ENCODE measurements at places on chromosomes 2 and 18.

GRCh38 chr2:15010346-15010745 is 377.8 kb downstream of the LRATD1 start:
- no peak for DNase-seq

GRCh38 chr2:220103596-220103995 is 476.2 kb downstream of the SLC4A3 start:
- no peak for DNase-seq

DNA sequence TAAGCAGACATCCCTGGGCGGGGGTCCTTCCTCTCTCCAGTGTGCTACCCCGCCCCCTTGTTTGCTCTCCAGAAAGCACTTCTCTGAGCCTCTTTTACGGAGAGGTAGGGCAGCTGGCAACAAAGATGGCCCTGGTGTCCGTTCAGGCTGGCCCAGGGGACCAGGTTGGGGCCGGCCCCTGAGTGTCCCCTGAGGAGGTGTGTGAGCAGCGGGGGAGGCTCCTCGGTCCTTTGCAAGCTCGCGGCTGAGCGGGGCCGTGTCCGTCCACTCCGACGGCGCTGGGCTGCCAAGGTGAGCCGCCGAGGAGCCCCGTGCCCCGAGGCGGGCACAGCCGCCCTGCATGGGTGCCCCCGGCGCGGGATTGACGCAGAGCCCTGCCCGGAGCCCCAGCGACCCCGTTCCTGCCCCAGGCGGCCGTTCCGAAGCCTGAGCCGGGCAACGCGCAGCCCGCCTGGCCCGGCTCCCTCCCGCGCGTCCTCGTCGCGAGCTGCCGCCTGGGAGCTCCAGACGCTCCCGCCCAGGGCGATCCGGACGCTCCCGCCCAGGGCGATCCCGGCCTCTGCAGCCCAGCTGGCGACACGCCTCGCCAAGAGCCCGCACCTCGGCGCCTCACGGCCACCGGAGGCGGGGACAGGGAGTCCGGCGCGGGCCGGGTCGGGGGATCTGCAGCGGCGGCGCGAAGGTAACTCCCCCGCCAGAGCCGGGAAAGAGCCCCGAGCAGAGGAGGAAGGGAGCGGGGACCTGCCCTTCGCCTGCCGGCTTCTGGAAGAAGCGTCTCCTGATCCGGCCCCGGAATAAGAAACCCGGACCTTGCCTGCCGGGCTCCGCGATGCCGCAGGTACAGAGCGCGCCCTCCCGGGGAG is at the start of gene PROKR1:
PROKR1 (plus strand) TSS at position 569 of the 863 bp plus-strand sequence. CDS start 2,243 bp downstream, outside the sequence.
- peak; percentile 26 for DNase-seq

DNA sequence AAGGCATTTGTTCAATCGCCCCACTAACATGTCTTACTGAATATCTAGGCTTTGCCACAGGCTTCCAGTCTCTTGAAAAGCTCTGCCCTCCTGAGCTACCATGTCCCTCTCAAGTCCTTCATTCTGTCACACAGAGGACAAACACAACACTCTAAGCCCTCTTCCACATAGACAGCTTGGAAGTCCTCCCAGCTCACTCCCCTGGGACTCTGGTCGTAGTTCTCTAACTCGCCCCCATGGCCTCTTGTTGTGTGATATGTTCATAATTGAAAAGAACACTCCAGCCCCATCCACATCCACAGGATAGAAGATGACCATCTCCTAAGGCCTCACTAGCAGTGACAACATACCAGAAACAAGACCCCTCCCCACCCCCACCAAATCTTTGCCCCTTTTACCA is 37.9 kb downstream of the BUB1 start:
- no peak for DNase-seq

- DNase-seq, result no peak
Measured at GRCh38 chr2:159516241-159516758, 100.0 kb downstream of the BAZ2B start.

GRCh38 chr2:30230497-30231211 is 680 bp upstream of the LBH start:
- no peak for DNase-seq

- DNase-seq, result no peak
Measured at GRCh38 chr2:57396355-57397098, 650.1 kb upstream of the VRK2 start.

GRCh38 chr2:219506153-219506801 is 7.6 kb downstream of the GMPPA start:
- DNase-seq, result no peak

- DNase-seq, result no peak
Measured at GRCh38 chr2:119463136-119463535, 31.5 kb downstream of the TMEM37 start.

- DNase-seq, result no peak
Measured at GRCh38 chr2:126749537-126749936, 93.6 kb downstream of the GYPC start.

GRCh38 chr18:55287149-55287806 is 300.7 kb downstream of the TCF4 start:
- no peak for DNase-seq

DNA sequence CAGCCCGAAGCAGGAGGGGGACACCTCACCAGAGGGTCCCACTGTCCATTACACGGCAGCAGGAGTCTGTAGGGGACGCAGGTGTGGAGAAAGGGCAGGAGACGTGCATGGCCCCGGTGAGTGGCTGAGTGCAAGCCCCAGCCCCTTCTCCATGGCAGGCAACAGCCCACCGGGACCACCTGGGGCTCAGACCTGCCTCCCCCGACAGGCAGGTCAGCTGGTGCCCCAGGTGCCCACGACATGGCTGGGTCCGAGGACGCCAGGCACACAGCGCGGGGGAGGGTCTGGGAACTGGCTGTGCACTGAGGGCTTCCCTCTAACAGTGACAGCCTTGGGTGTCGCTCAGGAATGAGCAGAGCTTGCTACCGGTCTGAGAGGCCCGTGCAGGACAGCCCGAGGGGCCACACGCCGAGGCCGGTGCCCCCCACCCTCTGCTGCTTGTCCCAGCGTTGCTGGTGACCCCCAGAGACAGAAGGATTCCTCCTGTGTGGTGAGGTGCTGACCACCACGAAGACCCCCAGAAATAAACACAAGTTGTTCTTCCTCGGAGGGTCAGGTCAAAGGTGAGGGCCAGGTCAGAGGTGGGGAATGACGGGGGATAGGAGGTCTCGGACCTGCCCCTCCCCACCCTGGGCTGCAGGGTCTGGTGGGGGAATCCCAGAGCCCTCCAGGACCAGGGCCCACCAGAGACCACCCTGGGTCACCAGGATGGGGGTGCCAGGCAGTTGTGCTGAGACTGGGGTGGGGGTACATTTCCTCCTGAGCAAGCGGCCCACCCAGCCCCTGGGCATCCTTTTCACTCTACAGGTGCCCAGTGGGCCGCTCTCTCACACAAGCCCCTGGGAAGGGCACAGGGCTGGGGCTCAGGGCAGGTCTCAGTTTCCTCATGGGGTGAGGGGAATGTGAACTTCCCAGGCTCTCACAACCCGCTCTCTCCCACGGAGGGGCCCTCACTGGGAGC is 50.6 kb downstream of the SLC66A2 start:
- no peak for DNase-seq

DNA sequence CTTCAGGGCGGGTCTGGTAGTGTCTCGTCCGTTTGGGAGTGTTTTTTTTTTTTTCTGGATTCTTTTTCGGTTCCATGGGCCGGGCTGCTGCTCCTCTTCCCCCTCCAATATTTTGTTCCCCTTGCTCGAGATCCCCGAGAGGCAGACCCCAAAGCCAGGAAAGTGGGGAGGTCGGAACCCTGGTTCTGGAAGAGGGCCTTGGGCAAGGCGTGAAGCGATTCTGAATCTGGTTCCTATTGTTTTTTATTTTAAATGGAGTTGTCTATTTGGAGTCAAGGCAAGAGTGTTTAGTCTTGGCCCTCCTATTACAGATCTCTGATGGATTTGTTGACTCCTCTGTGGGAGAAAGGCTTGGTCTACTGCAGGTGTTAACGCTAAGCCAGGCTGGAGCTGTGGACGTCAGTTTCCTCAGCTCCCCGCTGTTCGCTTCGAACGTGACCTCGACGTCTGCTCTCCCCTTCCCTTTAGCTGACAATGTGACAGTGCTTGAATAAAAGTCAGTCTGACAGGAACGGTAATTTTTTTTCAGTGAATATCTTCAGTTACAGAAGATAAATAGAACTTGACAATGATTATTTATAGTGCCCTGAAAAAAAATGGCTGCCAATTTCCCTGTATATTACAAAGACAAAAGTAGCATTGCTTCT is 683 bp upstream of the DNAJC27 start:
- DNase-seq, result no peak

DNA sequence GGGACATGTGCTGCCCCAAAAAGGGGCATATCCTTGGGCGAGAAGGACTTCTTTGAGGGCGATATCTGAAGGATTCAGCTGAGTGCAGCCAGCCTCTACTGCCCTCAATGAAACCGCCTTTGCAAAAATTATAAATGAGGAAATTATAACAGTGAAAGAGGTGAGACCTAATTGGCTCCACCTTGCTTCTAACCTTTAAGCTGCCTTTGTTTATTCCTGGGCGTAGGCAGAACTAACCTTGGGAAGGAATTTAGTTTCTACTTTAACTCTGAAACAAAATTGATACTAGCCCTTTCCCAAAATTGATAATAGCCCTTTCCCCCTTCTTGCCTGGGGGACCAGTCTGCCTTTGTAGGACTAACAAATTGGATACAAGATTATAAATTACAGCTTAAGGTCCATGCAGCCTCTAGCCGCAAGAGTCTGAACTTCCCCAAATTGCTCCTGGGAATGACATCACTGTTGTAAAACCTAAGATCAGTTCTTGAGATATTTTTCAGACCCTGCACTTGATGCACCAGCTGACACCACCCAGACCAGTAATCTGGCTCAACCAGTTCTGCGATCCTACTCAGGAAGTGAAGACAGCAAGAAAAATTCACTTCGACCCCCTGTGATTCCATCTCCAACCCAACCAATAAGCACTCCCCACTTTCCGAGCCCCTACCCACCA is 36.0 kb upstream of the ASAP2 start:
- no peak for DNase-seq

GRCh38 chr2:134079373-134079772 is 174.5 kb upstream of the MGAT5 start:
- DNase-seq, result peak; percentile 23

DNA sequence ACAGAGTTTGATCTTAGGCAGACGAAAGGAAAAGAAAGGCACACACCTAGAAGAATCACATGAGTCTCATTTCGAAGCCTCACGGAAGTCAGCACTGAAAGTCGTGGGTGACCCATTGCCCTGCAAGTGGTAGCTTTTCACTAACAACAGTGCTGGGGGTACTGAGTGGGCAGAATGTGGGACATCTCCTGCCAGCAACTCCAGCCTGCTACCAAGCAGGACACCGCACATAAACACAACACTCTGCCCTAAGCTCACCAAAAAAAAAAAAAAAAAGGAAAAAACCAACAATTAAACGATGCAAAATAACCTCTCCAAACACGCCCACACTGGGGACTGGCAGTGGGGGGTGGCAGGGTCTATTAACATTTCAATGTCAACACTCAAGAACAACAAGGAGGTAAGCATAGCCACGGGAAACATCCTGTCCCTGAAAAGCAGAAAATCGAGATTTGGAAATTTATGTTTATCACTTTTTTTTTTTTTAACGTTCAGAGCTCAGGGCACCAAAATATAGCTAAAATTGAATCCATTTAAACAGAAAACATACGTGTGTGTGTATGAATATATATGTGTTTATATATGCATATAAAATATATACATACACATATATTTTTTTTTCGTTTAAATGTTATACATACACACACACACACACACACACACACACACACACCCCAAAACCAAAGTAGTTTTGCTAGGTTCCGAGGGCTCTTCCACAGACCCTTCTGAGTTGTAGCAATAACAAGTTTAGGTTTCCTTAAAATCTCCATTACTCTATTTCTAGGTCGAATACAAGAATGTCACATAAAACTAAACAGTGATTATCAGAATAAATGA is 2.2 kb downstream of the INO80D start:
- no peak for DNase-seq

DNA sequence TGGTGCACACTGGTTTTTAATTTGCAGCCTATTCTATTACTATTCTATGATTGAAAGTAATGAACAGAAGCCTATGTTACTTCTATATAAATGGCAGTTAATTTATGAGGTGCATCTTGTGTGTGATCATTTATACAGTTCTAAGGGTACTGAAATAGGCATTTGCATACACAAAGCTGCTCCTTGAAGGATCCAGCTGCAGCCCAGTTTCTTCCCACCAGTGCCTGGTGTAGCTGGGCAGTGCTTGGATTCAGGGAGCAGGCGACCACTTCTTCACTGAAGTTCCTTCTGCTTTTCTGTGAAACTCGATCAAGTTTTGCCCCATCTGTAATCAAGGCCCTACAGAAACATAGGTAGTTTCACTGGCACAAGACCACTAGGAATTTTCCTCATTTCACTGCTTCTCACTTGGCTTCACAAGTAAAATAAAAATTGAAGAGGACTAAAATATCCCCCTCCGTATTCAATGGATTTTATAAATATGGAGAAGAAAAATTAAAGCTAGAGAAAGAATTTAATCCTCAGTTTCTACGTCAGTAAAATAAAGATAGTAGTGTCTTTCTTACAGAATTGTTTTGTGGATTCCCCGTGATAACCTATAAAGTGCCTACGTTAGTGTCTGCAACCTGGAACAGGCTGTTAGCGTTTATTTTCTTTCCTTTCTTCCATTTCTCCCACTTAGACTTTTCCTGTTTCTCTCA is 1.7 kb upstream of the LPIN2 start:
- DNase-seq, result no peak

GRCh38 chr2:133780099-133780996 is 212.1 kb upstream of the NCKAP5 start:
- DNase-seq, result no peak

DNA sequence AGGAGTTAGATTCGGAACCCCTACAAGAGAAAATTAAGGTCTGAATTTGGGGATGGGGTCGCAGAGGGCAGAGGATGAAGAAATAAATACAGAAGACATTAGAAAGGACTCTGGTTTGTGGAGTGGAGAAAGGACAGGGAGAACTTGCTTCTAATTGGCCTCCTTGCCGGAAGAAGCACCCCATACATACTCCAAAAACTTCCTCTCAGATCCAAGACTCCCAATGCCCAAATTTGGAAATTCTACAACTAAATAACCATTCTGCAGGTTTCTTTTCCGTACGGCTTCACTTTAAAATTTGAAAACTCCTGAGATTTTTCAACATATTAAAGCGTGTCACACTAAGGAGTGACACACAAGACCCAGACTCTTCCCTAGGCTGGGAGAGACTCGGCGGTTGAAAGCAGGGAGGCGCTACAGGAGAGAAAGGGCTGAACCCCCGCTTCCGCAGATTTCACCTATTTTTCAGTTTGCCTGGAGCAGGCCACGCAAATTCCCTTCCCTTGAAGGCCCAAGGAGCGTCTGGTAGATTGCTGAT is 478 bp downstream of the CLHC1 start:
- DNase-seq, result no peak

- DNase-seq, result no peak
Measured at GRCh38 chr2:46277431-46278190, 19.6 kb upstream of the EPAS1 start.

GRCh38 chr2:3114406-3115185 is 263.0 kb downstream of the EIPR1 start:
- no peak for DNase-seq
